ENCODE measurements at places on chromosomes 12 and 14.

DNA sequence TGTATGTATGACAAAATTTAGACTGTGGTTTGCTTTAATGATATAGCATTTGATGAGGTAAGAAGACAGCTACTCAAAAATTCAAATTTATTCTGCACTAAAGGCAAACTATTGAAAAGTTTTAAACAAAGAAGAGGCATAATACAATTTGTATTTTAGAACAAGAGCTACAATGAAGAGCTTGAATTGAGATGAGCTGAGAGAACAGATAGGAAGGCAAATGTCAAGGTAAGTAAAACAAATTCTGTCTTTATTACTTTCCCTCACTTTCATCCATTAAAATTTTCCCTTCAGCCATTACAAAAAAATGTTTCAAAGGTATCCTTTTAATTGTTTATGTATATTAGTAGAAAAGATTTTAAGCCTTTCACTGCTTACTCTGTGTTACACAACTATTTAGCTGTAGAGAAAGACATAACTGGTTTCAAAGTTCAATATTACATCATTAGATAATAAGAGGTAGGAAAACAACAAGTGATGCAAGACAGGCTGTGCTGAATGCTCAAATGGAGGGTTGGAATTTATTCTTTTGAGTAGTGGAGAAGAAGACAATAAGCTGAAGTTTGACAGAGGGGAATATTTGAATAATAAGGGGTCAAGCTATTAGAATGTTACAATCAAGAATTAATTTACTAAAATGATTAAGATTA lies 1334.1 kb downstream of the FSCB start:
- DNase-seq: no peak

GRCh38 chr14:100891051-100891450 lies 12.5 kb downstream of the RTL1 start:
- DNase-seq: no peak

GRCh38 chr12:16611146-16611545 lies 5.2 kb upstream of the LMO3 start:
- no peak for DNase-seq

DNA sequence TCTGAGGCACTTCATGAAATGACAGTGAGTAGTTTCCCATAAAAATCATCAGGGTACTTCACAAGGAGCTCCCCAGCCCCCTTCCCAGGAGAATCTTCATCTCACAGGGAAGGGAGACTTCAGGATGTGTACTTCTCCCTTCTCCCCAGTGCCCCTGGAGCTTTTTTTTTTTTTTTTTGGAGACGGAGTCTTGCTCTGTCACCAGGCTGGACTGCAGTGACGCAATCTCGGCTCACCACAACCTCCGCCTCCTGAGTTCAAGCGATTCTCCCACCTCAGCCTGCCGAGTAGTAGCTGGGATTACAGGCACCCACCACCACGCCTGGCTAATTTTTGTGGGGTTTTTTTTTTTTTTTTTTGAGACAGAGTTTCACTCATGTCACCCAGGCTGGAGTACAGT lies 10.4 kb downstream of the ITPK1 start:
- no peak for DNase-seq

- DNase-seq: no peak
These were observed 2.1 kb upstream of the SERPINA1 start for GRCh38 chr14:94390372-94391086.

DNA sequence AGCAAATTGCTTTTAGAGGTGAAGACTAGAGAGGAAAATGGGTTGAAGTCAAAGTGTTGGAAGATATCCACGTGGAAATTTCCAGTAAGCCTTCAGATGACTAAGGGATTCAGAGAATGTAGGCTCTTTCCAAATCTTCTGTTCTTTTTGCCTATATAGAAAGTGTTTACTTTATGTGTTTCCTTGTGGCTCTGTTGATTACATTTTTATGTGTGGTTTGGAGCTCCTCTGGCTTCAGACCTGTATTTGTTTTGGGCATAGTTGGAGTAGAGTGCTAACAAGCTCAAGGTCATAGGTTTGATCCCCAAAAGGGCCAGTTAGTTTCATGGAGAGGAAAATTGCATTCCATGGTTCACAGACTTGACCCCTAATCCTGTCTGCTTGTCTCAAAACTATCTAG lies 91.9 kb downstream of the IGF1 start:
- no peak for DNase-seq

DNA sequence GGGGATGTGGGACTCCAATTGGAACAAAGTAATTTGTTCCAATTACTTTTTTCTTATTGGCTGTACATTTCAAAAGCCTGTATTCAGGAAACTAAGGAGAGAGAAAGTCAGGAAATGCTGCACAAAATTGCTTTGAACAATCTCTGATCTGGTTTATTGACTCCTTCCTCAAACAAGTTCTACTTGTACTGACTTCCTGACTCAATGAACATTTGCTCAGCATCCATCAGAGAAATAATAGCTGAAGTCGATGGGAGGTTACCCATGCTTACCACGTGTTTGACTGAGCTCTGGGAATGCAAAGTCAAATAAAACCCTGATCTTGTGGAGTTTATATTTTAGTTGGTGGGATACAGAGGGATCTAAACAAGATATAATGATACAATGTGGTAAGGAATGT lies 15.4 kb upstream of the C12orf75 start:
- DNase-seq: no peak
